ENCODE measurements at places on chromosomes 13 and 19.

DNA sequence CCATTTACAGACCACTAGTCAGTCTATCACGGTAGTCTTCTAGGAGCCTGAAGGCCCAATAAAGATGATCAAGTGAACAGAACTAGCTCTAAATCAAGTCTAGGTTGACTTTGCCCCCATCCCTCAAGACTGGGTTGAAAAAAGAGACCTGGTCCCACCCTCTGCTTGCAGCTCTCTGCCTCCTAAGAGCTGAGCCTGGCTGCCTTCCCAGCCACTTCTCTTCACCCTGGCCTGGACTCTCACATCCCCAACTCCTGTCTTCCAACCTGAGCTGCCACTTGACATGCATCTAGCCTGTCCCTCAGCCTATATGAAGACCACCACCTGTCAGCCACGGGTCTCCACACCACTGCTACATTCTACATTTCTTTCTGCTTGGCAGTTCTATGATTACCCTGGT is 99.6 kb downstream of the FOXO1 start:
- DNase-seq: no peak

- DNase-seq: no peak
Measured at GRCh38 chr13:113919761-113920559, 53.9 kb downstream of the C13orf46 start.

GRCh38 chr19:58355908-58356765 is 2.8 kb upstream of the A1BG start:
- DNase-seq: peak; percentile 13

- no peak for DNase-seq
Measured at GRCh38 chr13:31101472-31102170, 60.1 kb downstream of the HSPH1 start.

DNA sequence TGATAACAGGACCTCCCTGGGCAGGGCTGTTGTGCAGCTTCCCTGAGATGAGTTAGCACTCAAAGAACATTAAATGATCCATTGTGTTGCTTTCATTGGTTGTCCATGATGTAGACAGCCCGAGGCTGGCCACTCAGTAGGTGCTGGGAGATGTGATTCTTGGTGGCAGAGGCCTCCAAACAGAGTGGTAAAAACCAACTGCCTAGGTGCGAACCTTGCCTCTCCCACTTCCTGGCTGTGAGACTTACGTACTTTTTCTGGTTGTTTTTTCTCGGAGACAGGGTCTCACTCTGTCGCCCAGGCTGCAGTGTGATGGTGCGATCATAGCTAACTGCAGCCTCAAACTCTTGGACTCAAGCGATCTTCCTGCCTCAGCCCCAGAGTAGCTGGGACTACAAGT is 6.2 kb downstream of the SARS2 start:
- DNase-seq: no peak

DNA sequence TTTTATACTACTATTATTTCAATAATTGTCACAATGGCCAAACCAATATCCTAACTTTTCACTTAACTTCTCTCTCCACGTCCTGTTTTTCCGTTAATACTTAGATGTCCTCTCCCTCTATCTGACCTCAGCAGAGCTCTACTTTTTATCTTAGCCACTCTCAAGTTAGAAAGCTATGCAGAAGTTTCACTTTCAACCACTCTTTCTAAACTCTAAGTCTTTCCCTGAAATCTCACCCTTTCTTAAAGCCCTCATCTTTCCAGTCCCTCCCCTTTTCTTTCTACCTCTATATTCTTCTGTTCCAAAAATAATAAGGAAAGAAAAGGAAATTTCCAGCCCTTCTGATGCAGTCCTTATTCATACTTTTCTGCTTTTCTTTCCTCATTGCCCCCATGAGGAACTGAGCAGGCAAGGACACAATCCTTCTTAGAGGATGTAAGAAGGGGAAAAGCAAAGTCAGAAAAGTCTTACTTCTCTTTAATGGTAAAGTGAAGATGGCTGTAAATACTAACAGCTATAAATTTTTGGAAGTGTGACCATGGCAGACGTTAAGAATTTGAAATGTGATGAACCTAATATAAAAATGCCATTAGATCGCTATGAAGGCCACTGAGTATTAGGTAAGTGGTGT is 23.0 kb downstream of the FAM216B start:
- no peak for DNase-seq

GRCh38 chr13:53276265-53276664 is 247.7 kb downstream of the OLFM4 start:
- no peak for DNase-seq
